ENCODE measurements at places on chromosomes 7 and 10.

GRCh38 chr7:153808117-153808516 is 244.1 kb upstream of the DPP6 start:
- DNase-seq = no peak

- DNase-seq = no peak
Observed at GRCh38 chr10:104895981-104896380, 254.9 kb downstream of the SORCS3 start.

- DNase-seq = no peak
Observed at GRCh38 chr7:144826208-144826607, 9.6 kb downstream of the TPK1 start.

GRCh38 chr7:107961405-107961804 is 41.6 kb downstream of the LAMB1 start:
- no peak for DNase-seq

- no peak for DNase-seq
Observed at GRCh38 chr7:81233208-81233940, 314.5 kb upstream of the SEMA3C start.

DNA sequence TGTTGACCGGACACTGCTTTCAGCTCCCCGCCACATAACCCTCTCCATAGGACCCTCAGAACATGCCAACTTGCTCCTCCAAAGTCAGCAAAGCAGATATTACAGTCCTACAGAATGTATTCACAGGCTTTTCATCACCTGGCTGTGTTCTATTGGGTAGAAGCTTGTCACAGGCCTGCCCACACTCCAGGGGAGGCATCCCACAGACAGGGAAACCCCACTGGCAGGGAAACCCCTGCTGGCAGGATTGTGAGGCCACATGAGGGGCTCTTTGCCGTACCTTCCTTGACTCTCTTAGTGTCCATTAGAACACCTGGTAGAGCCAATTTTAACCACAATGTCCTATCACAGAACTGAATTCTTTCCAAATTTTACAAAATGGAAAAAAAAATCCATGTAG is 344.2 kb upstream of the MGMT start:
- no peak for DNase-seq

- no peak for DNase-seq
Observed at GRCh38 chr10:53619671-53620070, 847.1 kb upstream of the MBL2 start.

DNA sequence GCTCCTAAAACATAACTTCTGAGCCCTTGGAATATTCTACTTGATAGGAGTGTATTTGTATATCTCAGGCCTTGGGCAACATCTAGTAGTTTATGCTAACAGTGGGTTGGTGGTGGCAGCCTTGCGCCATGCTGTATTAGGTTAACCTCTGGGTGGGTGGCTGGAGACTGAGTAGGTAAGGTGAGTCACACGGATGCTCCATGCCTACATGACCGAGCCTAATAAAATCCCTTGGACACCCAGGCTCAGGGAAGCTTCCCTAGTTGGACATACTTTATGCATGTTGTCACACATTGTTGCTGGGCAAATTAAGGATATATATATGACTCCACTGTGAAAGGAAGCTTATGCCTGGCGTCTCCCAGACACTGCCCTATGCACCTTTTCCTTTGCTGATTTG is 6.0 kb upstream of the DAGLB start:
- DNase-seq = no peak

GRCh38 chr10:94216201-94216600 is 146.5 kb downstream of the NOC3L start:
- DNase-seq = no peak

DNA sequence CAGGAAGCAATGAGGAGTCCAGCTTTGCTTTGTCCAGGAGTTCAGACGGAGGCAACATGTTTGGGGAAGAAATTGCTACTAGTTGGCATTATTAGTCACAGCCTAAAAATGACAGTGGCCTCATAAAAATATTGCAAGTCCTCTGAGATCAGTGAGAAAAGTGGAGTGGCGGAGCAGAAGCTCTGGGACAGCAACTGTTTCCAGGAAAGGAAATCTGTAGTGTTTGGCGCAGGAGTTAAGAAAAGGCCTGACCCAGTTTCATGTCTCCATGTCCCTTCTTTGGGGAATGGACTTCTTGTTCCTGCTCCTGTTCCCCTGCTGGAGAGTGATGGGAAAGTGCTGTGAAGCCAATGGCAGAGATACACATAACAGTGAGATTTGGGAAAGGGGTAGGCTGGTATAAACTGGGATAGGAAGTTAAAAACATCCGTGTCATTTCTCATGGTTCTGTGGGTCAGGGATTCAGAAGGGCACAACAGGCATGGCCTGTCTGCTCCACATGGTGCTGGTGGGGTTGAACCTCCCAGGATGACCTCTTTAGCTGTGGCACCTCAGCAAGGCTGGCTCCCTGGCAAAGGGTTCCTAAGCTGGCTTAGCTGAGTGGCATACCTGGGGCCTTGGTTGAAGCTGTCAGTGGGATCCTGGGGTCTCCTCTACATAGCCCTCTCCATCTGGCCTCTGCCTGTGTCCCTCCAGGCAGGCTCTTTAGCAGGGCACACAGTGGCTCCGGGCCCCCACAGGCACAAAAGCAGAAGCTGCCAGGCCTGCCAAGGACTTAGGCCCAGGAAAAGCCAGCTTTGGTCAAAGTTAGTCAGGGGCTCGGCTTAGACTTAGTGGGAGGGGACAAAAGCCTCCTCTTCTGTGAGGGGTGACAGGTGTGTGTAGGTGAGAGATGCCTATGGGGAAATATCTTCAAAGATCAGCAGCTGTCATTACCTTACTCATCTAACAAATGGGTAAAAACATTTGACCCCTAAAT is 77.7 kb downstream of the WDFY4 start:
- no peak for DNase-seq

GRCh38 chr7:116218051-116218645 is 7.8 kb downstream of the TES start:
- no peak for DNase-seq

GRCh38 chr7:80981405-80981804 is 62.6 kb upstream of the SEMA3C start:
- DNase-seq = no peak

DNA sequence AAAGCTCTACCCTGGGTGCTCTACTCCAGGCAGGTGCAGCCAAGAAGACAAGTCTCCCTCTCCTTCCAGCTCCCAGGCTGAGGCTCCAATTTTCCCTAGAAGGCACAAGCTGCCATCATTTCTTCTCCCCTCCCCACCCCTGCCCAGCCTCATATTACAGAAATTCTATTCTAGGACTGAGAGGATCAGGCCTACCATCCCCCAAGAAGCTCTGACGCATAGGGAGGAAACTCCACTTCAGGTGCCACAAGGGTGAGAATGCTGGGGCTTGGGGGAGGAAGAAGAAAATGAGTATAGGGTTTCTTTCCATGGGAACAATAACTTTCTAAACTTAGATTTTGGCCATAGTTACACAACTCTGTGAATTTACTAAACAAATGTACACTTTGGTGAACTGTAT is 35.3 kb downstream of the FEZF1 start:
- DNase-seq = no peak

DNA sequence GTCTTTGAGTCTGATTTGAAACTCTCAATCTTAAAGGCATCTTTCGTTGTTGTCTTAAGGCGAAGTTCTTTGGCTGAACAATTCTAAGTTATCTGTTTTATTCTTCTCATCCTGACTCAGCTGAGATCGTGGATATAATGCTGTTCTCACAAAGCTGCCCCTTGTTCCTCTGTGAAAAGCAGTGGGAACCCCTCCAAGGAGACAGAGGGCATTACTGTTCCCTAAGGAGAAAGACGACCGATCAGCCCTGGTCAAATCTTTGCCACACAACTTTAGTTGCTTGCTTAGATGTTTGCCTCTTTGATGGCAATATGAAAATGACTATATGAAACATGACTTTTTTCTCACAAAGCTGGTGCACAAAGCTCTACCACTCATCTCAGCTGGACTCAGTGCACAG is 1016.7 kb downstream of the REEP3 start:
- DNase-seq = no peak
